ENCODE measurements at places on chromosomes 2 and 18.

DNA sequence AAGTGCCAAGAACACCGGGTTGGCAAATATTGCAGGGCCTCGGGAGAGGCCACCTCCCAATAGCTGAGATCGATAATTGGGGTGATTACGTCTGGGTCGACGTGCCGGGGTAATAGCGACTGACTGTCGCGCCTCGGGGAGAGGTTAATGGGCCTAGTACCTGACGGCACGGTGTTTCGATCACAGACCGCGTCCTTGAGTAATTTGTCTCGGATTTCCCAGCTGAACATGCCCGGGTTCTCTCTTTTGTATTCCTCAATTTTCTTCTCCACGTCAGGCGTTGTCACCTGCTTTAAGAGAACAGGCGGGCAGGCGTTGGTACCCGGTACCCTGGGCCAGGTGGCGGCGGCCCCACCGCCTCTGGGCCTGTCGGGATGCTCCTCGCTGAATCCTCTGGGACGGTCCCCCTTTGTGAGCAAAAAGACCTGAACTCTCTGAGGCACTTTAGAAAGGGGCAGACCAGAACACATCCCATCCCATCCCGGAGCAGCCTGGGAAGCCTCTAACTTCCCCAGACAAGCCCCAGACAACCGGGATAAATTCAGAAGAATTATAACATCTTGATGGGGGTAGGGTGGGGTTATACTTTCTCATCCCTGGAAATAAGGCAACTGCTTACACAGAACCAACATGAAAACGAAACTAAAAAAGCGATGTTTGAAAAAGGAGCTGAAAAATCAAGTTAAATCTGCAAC, 3.3 kb downstream of the PAX3 start:
- H3K27me3 ChIP-seq = peaks cover 97% of the 10 kb centered on the region
- H3K27ac ChIP-seq = no peak overlapping the region
- peak overlapping the region; percentile 87 for H3K4me3 ChIP-seq
- H3K36me3 ChIP-seq = peaks cover 27% of the 10 kb centered on the region

DNA sequence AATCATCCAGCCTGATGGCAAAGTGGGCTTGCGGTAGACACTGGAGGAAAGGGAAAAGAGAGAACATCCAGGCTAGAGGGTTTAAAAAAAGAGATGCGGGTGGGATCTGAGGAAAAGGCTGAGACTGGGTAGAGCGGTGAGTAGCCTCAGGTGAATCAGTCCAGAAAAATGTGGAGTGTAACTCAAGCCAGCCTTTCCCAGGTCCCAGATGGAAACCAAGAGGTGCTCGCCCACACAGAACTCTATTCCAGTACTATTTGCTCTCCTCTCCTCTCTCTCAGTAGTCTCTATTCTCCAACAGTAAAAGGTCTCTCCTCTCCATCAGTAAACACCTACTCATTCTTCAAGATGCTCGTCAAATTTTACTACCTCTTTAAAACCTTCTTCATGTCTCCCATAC, 38.3 kb upstream of the NRP2 start:
- H3K4me1 ChIP-seq = peaks cover 26% of the 10 kb centered on the region
- H3K4me3 ChIP-seq = no peak overlapping the region
- DNase-seq = no peak
- H3K27ac ChIP-seq = no peak overlapping the region
- no peaks in the 10 kb centered on the region for H3K36me3 ChIP-seq

DNA sequence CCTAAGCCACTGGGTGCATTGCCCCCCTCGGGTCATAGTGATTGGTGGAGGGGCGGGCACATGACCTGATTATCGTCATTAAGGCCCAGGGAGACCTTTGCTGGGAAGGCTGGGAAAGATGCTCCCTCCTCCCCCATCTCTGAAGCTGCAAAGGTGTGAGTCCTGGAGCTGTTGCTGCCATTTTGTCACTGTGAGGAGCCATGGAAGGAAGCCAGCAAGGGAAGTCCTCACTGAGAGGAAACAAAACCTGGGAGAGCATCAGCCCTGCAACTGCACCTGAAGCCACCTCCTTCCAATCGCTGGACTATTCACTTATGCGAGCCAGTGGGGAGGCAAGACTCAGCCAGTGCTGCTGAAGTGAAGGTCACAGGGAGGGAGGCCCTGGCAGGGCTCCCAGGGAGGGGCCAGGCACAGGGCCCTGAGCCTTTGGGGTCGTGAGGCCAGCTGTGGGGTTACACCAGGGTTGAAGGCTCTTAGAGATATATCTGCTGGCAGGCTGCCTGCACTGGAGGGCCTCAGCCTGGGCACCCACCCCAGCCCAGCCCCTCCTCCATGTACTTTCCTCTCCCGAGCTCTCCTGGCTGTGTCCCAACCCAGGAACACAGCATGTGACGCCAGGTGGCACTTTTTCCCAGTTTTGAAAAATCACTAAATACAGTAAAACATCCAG, 10.7 kb upstream of the FAHD2A start:
- no peaks in the 10 kb centered on the region for H3K27me3 ChIP-seq
- no peaks in the 10 kb centered on the region for H3K36me3 ChIP-seq
- DNase-seq = no peak
- no peak overlapping the region for H3K27ac ChIP-seq

GRCh38 chr2:238465487-238466242, 38.9 kb downstream of the ASB1 start:
- peaks cover 5% of the 10 kb centered on the region for H3K4me1 ChIP-seq
- H3K36me3 ChIP-seq = peaks cover 18% of the 10 kb centered on the region
- no peak overlapping the region for H3K27ac ChIP-seq
- no peak for DNase-seq
- no peaks in the 10 kb centered on the region for H3K27me3 ChIP-seq

- no peak overlapping the region for H3K27ac ChIP-seq
- peaks cover 13% of the 10 kb centered on the region for H3K36me3 ChIP-seq
- no peak overlapping the region for H3K4me3 ChIP-seq
- DNase-seq = no peak
- peaks cover 37% of the 10 kb centered on the region for H3K4me1 ChIP-seq
These were observed 35.5 kb downstream of the ZNF521 start for GRCh38 chr18:25316381-25317018.

DNA sequence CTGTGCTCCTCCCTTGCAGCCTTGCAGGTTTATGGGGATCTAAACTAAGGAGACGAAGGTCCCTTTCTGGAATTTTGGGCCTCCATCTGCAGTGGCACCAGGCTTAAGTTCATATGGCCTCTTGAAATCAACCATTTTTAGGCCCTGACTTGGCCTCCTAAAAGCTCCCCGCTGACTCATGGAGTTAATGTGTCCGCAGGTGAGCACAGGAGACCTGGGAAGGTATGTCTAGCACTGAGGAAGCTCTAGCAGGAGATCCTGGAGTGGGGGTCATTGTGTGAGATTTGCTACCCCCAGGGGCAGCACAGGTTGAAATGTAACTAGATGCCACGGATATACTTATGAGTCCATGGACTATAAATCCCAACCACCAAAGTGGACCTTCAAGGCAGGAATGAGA, 95.9 kb upstream of the CELF4 start:
- H3K4me1 ChIP-seq = peaks cover 4% of the 10 kb centered on the region
- DNase-seq = no peak
- no peak overlapping the region for H3K4me3 ChIP-seq
- H3K36me3 ChIP-seq = no peaks in the 10 kb centered on the region
- no peaks in the 10 kb centered on the region for H3K27me3 ChIP-seq

GRCh38 chr2:69933839-69934613, 19.1 kb downstream of the MXD1 start:
- no peak overlapping the region for H3K27ac ChIP-seq
- no peaks in the 10 kb centered on the region for H3K4me1 ChIP-seq
- H3K36me3 ChIP-seq = peaks cover 10% of the 10 kb centered on the region
- no peaks in the 10 kb centered on the region for H3K27me3 ChIP-seq
- no peak for DNase-seq

DNA sequence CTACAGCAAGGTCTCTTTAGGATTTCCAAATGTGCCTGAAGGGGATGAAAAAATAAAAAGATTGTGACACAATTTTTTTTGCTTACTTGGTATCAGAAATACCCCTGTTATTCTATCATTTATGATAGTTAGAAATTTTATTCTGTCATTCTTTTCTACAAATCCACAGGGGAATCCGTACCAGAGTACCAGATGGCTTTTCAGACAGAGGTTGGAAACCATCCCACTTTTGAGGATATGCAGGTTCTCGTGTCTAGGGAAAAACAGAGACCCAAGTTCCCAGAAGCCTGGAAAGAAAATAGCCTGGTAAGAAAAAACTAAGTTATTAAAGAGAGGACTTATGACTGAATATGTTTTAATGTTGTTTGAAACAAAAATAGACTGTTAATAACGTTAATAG, 92.6 kb upstream of the FAM117B start:
- H3K36me3 ChIP-seq = no peaks in the 10 kb centered on the region
- H3K27ac ChIP-seq = no peak overlapping the region
- no peaks in the 10 kb centered on the region for H3K4me1 ChIP-seq
- no peak for DNase-seq
- H3K27me3 ChIP-seq = no peaks in the 10 kb centered on the region

DNA sequence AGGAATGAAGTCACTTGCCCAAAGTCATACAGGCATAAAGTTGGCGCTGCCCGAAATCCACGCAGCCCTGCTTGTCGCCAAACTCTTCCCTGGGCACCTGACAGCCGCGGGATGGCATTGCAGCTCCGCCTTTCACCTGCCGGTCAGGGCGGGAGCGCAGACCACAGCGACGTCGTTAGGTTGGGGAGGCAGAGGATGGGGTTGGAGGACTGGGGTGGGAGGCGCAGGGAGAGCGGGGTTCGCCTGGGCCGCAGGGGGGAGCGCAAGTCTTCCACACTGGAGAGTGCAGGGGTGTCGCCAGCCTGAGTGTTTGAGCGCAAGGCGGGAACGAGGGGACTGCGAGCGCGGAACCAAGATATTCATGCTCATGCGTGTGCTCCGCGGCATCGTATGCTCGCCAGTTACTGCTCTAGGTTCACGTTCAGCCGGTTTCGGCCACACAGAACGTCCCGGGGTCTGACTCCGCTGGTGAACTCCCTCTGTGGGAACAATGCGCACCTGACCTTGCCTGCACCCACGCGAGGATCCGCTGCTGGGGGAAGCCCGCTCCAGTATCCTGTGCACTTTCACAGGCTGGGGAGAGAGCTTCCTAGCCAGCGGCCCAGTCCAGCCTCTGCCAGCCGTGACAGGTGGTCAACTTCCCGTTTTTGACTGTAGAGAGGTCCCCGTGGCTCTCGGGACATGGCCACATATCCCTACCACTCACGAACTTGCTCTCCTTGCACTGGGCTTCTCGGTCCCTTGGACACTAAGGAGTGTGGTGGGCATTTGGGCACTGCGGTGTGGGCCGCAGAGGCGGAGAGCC, 767 bp upstream of the NPPC start:
- H3K27ac ChIP-seq = peak overlapping the region; percentile 57
- DNase-seq = no peak
- peak overlapping the region; percentile 81 for H3K4me3 ChIP-seq

DNA sequence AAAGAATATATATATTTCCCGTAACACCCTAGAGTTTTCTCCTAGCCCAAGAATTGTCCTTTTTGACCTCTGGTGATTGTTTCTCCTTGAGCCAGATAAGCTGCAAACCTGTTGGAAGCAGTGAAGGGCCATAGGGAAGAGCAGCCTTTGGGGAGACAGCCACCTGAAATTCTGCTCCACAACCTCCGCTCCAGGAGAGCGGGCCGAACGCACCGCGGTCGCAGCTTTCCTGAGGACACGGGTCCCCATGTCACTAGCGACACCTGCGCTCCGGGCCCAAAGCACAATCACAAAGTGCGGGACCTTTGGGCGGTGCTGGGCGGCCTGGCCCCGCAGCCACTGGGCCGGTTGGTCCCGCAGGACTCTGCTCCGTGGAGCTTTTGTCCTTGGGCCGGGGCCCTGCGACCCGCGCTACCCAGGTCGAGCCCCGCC, 557 bp upstream of the DSG2 start:
- peaks cover 36% of the 10 kb centered on the region for H3K27me3 ChIP-seq
- peaks cover 9% of the 10 kb centered on the region for H3K4me1 ChIP-seq
- DNase-seq = no peak
- peak overlapping the region; percentile 83 for H3K4me3 ChIP-seq
- no peak overlapping the region for H3K27ac ChIP-seq
